ENCODE measurements at places on chromosomes 3 and 15. TPM values are rescaled to one million over a fixed set of nuclear protein-coding genes. Genes with fewer than 3 reads are reported as not detected.
A peak's percentile ranks its signal among the peaks of the same experiment; 100 is the strongest.

Gene CLDN1
- 0.35 TPM for total RNA-seq

Gene CFAP100
- not detected for total RNA-seq

Gene DCUN1D1
- total RNA-seq, result 11.2 TPM

GRCh38 chr3:50258029-50258680 lies 10.8 kb upstream of the SEMA3B start:
- H3K27ac ChIP-seq, result peak overlapping the region; percentile 92
- H3K4me1 ChIP-seq, result peaks cover 7% of the 10 kb centered on the region
- no peaks in the 10 kb centered on the region for H3K36me3 ChIP-seq
- DNase-seq, result no peak

DNA sequence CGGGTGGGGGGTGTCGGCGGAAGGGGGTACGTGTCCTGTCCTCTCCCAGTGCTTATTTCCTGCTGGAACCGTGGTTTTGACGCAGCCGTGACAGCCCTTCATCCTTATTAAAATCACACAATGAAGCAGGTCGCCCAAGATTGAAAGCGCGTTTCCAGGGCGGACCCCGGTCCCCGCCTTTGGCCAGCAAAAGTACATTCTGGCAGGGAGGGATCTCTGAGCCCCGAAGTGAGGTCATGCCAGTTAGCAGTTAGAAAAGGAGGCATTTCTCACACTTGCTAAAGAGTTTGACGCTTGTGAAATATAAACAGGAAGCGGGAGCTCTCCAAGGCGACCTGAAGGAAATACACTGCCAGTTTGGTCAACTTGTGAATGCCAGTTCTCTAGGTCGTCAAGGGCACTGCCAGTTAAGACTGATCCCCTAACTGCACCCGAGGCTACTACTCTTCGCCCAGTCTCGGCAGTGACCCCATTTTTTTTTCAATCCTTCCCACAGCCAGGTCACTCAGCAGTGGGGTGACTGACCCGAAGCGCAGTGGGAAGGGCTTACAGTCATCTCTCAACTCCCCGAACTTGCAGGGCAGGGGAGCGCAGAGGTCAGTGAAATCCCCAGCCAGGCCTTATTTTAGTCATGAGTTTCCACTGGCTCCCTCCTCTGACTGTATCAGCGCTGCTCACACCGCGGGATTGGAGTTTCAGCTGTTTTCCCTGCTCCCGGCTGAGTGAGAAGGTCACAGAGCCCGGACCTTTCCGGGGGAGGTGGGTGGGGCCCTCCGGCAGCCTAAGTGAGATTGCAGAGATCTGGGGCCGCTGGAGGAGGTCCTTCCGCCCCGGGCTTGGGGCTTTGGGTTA lies 2.0 kb upstream of the BHLHE40 start:
- H3K4me1 ChIP-seq, result no peaks in the 10 kb centered on the region
- peak overlapping the region; percentile 75 for H3K4me3 ChIP-seq
- H3K36me3 ChIP-seq, result no peaks in the 10 kb centered on the region
- DNase-seq, result peak; percentile 89
- no peaks in the 10 kb centered on the region for H3K27me3 ChIP-seq

GRCh38 chr3:88132894-88133293 lies 16.9 kb upstream of the C3orf38 start:
- no peak overlapping the region for H3K4me3 ChIP-seq
- no peak for DNase-seq
- H3K27me3 ChIP-seq, result no peaks in the 10 kb centered on the region
- H3K4me1 ChIP-seq, result no peaks in the 10 kb centered on the region

- no peaks in the 10 kb centered on the region for H3K36me3 ChIP-seq
- H3K4me1 ChIP-seq, result no peaks in the 10 kb centered on the region
- no peak for DNase-seq
- H3K4me3 ChIP-seq, result no peak overlapping the region
- no peaks in the 10 kb centered on the region for H3K27me3 ChIP-seq
Measured at GRCh38 chr15:40392986-40393948, 10.7 kb downstream of the KNSTRN start.

GRCh38 chr15:40925863-40926658 lies 3.1 kb upstream of the DLL4 start:
- H3K36me3 ChIP-seq, result no peaks in the 10 kb centered on the region
- no peak overlapping the region for H3K27ac ChIP-seq
- DNase-seq, result no peak
- H3K4me1 ChIP-seq, result peaks cover 10% of the 10 kb centered on the region
- H3K4me3 ChIP-seq, result no peak overlapping the region

- no peaks in the 10 kb centered on the region for H3K4me1 ChIP-seq
- H3K27me3 ChIP-seq, result no peaks in the 10 kb centered on the region
- H3K4me3 ChIP-seq, result no peak overlapping the region
- no peak for DNase-seq
Measured at GRCh38 chr15:86247249-86247955, 167.7 kb downstream of the AGBL1 start.

Measured in Peyer's patch (tissue), 4 donors.